ENCODE measurements at places on chromosomes 5 and 9.

- DNase-seq, result no peak
These were observed 133.9 kb downstream of the MUSK start for GRCh38 chr9:110802416-110803035.

- no peak for DNase-seq
These were observed 37.1 kb upstream of the CEP120 start for GRCh38 chr5:123460296-123460729.

DNA sequence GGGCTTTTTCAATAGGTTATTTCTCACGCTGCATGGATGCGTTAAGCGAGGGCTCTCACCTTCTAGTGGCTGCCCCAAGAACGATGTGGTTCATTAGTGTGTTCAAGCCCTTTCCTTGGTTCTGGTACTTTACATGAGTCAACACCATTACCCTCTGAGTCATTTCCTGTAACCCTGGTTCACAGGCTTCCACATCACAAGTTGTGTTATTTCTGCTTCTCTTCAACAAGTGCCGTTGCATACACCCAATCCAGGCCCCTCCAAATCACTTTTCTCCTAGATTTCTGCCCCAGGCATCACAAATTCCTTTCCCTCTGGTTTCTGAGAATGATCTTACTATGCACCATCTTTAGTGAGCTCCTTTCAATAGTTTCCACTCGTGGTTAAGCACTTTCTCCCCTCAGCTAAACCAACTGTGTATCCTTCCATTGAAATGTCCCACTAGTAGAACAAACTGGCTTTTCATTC lies 69.5 kb upstream of the RAD23B start:
- no peak for DNase-seq

DNA sequence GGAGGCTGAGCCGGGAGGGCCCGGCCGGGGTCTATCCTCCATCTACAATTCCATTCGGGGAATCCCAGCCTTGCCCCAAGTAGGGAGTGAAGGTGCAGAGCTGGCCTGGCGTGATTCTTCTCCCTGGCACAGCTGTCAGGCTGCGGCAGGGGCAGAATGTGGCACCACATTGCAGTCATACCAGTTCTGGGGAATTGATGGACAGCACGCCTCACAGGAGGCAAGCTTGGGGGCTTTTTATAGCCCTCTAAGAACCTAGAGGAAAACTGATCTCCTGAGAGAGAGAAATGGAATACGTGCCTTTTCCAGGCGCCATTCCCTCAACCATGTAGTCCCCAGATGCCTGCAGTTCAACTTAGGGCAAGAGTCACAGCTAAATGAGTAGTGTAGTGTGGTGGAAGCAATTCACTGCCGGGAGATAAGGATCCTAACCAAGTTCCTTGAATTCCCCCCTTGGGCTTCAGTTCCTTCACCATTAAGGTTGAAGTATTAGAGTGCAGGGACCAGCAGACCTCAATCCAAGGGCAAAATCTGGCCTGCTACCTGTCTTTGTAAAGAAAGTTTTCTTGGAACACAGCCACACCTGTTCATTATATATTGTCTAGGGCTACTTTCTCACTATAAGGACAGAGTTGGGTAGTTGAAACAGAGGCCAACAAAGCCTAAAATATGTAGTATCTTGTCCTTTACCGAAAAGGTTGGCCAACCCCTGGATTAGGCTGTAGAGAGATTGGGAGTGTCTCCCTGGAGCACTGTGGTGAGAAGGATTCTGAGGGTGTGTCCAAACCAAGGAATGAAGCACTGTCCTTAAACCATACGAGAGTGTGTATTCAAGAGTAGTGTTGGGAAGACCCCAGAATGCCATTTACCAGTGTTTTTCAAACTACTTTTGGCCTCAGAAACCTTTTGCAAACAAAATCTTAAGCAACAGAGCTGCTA lies 10.6 kb downstream of the AFAP1L1 start:
- no peak for DNase-seq
